ENCODE measurements at places on chromosomes 5 and 9.

- no peak for DNase-seq
Observed at GRCh38 chr9:38298503-38298902, 94.0 kb upstream of the ALDH1B1 start.

DNA sequence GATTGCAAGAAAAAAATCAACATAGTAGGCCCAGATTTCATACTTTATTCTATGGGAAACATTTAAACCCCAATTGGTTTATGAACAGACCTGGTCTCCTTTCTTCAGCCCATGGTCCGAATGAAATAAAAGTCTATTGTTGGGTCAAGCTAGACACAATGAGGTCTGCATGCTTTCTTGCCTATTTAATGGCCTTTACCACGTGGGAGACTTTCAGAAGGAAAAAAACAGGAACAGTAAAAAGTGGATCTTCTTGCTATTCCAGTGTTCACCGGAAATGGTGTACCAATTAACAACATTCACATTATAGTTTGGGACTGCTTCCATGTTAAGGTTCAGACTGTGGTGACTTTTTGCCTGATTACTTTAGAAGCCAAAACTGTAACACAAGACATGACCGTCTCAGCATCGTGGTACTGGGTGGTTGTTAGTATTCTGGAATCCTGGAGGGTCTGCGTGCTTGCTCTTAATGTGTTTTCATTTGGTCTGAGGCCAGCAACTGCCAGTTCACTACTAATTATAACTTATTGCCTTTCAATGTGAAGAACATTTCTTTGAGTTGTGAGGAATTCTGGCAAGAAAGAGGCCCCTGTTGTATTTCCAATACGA is 85.4 kb upstream of the PRRC1 start:
- no peak for DNase-seq

GRCh38 chr5:139774980-139775661 is 20.5 kb upstream of the PSD2 start:
- DNase-seq, result peak; percentile 55

DNA sequence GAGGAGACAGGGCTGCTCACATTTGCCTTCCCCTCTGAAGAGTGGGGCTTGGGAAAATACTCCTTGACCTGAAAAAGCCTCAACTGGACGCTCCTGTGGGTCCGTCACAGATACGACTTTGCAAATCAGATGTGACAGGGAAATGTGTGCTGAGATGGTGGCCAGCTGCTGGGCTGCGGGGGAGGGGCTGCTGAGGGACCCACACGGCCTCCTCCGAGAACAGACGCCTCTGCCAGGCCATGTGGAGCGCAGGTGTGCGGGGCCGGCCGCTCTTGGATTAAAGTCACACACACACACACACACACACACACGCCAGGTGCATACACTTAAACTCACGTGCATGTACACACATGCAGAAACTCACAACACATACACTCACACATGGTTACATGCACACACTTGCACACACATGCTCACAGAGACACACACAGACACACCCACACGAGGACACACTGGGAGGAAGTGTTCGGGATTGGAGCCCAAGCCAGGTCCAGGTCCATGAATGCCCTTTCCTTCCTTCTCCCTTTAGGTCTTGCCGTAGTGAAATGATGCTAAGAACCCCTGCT is 167.4 kb downstream of the GAPVD1 start:
- DNase-seq, result no peak

DNA sequence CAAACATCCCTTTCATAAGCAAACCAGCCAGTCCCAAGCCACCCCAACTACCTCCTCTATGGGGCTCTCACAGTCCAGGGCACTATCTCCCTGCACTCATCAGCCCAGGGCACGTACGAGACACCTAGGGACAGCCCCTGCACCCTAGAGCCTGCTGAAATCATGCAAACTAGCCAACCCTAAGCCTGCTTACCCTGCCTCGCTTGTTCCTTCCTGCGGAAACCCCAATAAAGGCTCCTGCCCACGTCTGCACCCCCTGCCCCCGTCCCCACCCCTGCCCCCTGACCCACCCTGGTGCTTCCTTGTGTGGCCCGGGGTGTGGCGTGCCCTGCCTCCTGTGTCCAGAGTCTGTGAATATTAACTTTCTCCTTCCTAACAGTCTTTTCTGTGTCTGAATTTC is 135.9 kb downstream of the GADD45G start:
- no peak for DNase-seq

DNA sequence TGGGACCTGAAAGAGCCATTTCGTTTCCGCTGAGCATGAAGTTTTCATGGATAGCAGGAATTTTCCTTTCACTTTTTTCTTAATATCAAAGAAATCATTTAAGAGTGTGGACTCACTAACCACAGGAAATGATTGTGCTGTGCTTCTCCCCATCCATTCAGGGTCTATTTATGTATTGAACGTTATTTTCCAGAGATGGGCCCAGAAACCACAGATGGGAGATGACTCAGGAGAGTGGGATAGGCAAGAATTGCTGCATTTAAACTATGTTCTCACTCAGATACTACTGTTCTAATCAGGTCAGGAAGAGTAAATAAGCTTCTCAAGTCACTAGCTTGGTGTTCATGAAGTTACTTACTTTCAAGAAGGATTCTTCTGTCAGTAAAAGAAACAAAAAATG is 763.8 kb downstream of the DTWD2 start:
- DNase-seq, result no peak

DNA sequence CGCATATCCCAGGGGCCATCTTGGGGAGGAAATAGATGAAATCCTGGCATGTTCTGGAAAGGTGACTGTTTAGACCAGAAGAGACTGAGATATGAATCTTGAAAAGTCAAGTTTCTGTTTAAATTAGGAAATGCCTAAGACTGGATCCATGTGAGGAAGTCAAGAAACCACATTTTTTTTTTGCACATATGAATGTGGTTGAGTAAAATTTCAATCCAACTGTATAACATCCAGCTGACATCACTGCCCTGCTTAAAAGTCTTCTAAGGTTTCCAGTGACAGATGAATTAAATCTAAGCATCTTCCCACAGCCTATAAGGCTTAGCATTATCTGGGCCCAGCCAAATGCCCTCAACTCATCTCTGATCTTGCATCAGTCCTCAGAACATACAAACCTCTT is 47.7 kb upstream of the TCERG1 start:
- DNase-seq, result no peak

- DNase-seq, result no peak
Observed at GRCh38 chr5:168006456-168007130, 284.9 kb upstream of the WWC1 start.

GRCh38 chr9:123716339-123716945 is 213.5 kb downstream of the DENND1A start:
- no peak for DNase-seq

- no peak for DNase-seq
Observed at GRCh38 chr9:111945216-111945615, 48.6 kb downstream of the UGCG start.

DNA sequence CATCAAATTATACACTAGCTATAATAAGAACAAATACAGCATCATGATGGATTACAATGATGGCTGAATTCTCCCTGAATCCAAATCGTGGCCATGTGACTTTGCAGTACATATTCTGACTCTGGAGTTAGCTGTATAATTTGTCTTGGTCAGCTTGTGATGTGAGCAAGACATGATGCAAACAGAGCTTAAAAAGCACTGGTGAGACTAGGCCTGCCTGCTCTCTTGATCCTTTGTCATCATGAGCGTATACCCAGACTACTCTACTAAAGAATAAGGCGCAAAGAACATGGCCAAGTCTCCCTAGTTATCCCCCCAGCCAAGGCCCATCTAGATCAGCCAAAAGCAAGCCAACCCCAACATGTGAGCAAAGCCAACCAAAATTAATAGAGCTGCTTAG is 34.7 kb upstream of the IFNE start:
- no peak for DNase-seq

DNA sequence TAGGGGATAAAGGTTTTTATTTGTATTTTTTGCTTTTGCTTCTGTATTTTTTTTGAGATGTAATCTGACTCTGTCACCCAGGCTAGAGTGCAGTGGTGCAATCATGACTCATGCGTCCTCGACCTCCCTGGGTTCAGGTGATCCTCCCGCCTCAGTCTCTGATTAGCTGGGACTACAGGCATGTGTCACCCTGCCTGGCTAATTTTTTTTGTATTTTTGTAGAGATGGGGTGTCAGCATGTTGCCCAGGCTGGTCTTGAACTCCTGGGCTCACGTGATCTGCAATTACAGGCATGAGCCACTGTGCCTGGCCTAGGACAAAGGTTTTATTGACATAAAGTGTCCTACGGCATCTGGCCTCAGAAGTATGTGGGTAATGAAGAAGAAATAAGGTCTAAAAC is 297.1 kb upstream of the C9orf72 start:
- no peak for DNase-seq

DNA sequence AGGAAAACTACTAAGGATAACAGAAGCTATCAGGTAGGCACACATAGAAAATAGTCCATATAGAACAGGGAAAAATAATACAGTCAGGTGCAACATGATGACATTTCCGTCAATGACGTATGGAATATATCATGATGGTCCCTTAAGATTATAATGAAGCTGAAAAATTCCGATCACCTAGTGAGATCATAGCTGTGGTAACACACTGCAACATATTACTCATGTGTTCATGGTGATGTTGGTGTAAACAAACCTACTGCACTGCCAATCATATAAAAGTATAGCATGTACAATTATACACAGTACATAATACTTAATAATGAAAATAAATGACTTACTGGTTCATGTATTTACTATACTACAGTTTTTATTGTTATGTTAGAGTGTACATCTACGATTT is 60.0 kb downstream of the MEGF9 start:
- DNase-seq, result no peak

DNA sequence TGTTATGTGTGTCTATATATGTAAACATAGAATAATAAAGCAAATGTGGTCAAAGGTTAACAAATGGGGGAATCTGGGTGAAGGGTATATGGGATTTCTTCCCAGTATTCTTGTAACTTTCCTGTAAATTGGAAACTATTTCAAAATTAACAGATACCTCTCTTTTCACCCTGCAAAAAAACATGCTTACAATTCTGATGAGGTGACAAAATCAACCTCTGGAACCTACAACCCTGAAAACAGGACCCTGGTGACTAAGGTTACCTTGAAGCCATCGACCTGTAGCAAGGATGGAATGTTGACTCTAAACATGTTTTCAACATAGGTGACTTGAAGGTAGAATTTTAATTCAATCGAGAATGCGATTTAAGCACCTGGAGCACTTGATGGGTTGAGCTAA is 5.9 kb upstream of the SPTAN1 start:
- DNase-seq, result no peak

DNA sequence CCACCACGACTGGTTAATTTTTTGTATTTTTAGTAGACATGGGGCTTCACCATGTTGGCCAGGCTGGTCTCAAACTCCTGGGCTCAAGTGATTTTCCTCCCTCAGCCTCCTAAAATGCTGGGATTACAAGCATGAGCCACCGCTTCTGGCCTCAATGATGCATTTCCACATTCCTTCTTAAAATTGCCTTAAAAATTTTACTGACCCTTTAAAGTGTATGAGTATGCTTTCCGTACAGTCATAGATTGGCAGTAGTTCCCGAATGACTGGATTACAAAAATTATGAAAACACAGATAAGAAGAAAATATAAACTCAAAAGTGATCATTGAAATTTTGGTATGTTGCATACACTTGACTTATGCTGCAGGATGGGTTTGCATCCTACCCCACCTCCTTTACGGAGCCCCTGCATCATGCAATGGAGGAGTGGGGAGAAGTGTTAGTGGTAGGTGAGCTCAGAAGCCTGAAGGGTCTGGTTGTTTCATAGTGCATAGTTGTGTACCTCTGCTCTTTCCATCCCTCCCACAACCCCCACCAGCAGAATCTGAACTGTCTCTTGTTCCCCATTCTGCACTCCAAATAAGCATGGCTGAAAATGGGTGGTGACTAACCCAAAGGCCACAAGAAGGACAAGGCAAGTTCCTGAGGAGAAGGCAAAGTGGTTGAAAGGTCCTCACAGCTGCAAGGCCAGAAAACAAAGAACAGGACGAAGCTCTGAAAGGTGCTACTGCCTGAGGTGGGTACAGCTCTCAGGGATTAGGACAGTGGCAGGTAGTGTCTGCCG is 26.8 kb downstream of the ANKRD55 start:
- no peak for DNase-seq

DNA sequence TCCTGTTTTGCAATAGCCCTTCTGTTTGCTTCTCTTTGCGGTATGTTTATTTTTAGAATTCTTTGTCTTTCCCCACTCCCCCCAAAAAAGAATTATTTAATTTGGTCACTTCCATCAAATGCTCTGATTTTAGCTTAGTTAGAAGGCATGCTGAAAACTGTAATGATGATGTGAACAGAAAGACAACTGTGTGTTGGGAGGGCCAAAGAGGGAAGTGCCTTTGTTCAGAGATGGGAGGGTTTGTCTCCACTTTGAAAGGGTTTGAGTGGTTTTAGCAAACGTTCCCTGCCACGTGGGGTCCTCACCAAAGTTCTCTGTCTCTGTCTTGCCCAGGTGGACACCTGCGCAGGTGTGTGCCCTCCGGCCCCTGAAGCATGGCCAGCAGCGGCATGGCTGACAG is 41.9 kb downstream of the SYK start:
- DNase-seq, result no peak

DNA sequence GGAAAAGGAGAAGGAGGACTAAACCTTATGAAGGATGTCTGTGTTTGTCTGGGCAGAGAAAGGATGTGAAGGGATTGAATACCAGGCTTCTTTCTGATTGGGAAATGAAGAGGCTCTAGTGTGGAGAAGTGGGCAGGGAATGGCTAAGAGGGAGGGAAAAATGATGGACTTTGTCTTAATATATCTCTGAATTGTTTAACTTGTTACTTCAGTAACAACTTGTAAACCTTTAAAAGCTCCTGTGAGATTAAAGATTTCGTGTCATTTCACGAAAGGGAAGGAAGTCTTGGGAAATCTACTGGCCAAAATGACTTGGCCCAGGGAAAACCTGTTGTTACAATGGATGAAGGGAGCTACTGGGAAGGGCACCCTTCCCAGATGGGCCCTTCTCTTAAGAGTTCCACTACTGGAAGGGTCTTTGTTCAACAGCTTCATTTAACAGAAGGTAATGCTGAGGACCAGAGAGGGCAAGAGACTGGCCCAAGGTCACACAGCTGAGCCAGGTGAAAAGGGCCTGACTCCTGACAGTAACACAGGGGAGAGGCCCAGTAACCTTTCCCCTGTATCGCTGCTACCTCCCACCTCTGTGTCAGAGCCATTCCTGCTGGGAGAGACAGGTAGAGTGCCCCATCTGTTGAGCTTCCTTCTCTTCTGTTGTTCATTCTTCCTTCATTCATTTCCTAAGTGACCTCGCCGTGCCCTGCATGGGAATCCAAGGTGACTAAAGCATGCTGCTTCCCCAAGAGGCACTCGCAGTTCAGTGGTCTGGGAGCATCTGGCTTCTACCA is 5.1 kb upstream of the TCOF1 start:
- DNase-seq, result no peak

GRCh38 chr5:132457371-132458225 is 33.0 kb downstream of the IRF1 start:
- DNase-seq, result no peak

Measured in activated CD4-positive, alpha-beta T cell treated with anti-CD3 and anti-CD28 coated beads for 1 hour (primary cell).